ENCODE measurements at places on chromosomes 7 and 10. TPM values are rescaled to one million over a fixed set of nuclear protein-coding genes. Genes with fewer than 3 reads are reported as not detected.

The LDB3 gene
- 4.9 TPM for total RNA-seq

The TMEM254 gene
- total RNA-seq: 37.7 TPM

The ERVW-1 gene
- total RNA-seq: not detected

The CRYGN gene
- total RNA-seq: 0.43 TPM

The CFAP70 gene
- total RNA-seq: 3.6 TPM

The TEX47 gene
- not detected for total RNA-seq

The PDLIM1 gene
- total RNA-seq: 114 TPM

The PLAC9 gene
- 8.5 TPM for total RNA-seq

The MASTL gene
- 5.0 TPM for total RNA-seq

The NRCAM gene
- 38.2 TPM for total RNA-seq

The GDF10 gene
- 0.52 TPM for total RNA-seq

The MALRD1 gene
- total RNA-seq: 2.3 TPM

The AKR1B15 gene
- total RNA-seq: 43.2 TPM

The OR2A5 gene
- not detected for total RNA-seq

The FAM25G gene
- not detected for total RNA-seq

The WNT8B gene
- not detected for total RNA-seq

The ZNF467 gene
- total RNA-seq: 31.1 TPM

The HABP2 gene
- 296 TPM for total RNA-seq

The HEPACAM2 gene
- total RNA-seq: 1.2 TPM

The LIPK gene
- total RNA-seq: not detected

The SPDYE16 gene
- not detected for total RNA-seq

The UPP1 gene
- 16.8 TPM for total RNA-seq

The TSPAN13 gene
- total RNA-seq: 118 TPM

The PSD gene
- total RNA-seq: 106 TPM

The DNAJC12 gene
- total RNA-seq: 11.7 TPM

The VSTM4 gene
- 13.1 TPM for total RNA-seq

Data from mucosa of gallbladder (tissue), 1 donor.